ENCODE measurements at places on chromosomes 7 and 10.

DNA sequence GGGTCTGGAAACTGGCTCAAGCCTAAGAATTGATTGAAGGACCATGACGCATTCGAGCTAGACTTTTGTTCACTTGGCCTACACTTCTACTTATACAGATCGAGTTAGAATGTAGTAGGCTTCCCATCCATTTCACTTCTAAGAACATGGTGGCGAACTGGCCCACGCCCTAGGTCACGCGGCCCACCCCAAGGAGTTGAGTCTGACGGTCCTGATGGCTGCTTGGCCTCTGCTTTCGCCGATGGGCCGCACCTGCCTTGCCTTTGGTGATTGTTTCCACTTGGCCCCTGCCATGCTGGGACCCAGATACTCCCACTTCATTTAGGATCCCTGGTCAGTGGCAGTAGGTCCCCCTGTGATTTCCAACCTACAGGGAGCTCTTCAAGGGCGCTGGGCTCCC, 153.6 kb downstream of the PRKAG2 start:
- no peak for DNase-seq

DNA sequence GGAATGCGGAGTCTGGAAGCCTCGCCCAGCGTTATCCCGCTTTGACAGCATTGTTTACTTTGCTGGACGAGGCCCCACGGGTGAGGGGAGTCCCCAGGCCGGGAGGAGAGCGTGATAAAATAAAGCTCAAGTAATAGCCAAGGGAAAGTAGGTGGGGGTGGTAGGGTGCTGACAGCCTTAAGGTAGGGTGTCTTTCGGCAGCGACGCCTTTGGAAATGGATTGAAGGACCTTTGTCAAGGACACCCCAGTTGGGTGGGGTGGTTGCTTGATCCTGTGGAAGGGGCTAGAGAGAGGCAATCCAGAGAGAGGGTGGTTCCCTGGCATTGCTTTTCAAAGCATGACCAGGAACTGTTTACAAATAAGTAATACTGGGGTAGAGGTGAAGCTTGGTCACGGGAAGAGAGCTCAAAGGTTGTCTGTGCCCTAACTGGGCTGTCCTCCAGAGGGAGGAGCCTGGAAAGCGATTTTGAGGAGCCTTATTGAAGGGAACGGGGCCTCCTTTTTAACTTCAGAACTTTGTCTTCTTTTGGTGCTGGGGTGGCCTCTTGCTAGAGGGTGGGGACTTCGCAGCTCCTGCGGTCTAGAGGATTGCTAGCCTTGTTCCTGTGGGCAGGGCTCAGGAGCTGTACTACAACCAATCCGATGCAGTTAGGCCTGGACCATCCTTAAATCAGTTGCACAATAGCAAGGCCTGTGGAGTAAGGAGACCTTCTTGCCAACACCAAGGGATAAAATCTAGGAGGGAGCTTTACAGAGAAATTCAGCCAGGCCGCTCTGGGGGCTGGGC, 1.3 kb downstream of the EIF4EBP2 start:
- DNase-seq, result no peak

GRCh38 chr10:118308664-118309063, 33.5 kb downstream of the FAM204A start:
- DNase-seq, result no peak

DNA sequence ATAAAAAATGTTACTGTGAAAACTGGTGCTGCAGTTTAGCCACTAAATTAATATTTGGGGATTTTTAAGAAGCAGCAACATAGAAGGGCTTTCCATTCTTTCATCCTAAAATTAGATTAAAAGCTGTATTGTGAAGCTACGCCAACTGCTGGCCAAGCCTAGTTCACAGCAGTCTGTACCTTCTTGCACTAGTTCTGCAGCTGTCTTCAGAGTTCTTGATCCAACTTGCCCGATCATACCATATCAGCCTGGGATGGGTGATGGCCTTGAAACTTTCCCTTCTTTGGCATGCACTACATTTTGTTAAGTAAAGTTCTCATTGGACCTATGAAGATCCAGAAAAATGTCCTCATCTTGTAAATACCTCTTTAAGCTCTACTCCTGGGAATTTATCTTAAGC, 20.3 kb upstream of the PANK1 start:
- no peak for DNase-seq

DNA sequence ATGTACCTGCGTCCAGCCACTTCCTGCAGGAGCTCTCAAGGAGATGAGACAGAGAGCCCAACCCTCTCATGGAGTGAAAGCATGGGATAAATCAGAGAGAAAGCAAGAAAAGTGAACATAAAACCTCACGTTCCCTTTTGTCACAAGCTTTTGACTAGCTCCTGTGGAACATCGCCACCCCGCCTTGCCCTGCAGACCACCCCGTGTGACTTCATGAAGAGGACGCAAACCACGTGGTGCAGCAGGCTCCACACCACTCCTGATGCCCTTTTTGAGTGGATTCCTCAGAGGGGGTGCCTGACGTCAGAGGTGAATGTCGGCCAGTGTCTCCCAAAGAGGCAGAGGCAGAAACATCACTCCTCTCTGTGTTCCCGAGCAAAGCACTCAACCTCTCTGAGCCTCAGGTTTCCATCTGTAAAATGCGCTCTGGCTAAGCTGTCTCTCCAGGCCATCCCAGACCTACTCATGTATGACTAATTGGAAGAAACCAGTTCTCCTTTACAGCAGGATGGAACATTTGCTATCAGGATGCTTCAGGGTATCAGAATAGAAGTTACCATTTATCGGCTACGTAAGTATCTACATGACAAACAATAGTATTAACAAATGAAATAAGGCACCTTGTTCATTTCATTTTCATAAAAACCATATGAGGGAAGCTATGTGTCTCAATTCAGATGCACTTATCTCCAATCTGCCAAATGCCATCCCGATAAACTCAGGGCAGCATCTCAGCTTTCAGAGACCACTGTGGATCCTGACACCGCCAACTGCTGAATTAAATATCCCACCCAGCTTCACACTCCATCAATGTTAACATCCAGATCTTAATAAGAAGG, 5.3 kb downstream of the ZNF488 start:
- DNase-seq, result no peak

DNA sequence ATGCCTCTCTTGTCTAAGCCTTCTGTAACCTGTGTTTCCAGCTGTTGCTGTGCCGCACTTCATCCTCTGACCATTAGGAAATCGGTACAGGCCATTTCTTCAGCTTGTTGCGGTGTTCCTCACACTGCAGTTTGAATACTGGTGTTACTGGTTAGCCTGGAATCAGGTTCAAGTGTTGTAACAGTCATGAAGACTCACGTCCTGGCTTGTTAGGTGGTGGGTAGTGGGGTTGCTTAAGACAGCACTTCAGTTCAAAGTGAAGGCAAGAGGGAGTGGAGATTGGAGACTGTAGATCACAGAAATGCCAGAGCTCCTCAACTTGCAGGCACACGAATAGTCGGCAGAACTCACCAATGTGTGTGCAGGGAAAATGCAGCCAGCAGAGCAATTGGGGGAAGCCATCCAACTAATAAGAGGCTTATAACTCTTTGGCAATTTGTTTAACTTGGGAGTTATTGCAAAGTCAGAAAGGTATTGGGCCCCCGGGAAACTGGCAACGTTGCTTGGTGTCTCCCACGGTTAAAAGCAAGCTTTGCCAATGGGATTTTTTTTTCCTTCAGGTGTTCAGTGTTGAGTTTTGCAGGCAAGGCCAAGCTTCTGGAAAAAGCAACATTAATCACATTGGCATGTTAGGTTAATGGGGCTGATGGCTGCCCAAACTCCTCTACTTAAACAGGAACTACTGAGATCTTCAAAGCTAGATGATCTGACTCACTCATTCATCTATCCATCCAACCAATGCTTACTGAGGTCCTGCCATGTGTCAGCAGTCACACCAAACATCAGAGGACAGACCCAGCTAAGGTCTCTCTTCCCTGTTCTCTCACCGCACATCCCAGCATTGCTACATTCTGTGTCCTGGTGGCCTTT, 380.9 kb downstream of the GATA3 start:
- no peak for DNase-seq

- no peak for DNase-seq
Observed at GRCh38 chr10:111705021-111705420, 478.5 kb downstream of the GPAM start.

- no peak for DNase-seq
Observed at GRCh38 chr7:16657656-16658279, 11.8 kb downstream of the BZW2 start.

- DNase-seq, result no peak
Observed at GRCh38 chr10:74171625-74172024, 20.6 kb downstream of the ADK start.

- no peak for DNase-seq
Observed at GRCh38 chr10:86849181-86849894, 92.9 kb downstream of the BMPR1A start.

DNA sequence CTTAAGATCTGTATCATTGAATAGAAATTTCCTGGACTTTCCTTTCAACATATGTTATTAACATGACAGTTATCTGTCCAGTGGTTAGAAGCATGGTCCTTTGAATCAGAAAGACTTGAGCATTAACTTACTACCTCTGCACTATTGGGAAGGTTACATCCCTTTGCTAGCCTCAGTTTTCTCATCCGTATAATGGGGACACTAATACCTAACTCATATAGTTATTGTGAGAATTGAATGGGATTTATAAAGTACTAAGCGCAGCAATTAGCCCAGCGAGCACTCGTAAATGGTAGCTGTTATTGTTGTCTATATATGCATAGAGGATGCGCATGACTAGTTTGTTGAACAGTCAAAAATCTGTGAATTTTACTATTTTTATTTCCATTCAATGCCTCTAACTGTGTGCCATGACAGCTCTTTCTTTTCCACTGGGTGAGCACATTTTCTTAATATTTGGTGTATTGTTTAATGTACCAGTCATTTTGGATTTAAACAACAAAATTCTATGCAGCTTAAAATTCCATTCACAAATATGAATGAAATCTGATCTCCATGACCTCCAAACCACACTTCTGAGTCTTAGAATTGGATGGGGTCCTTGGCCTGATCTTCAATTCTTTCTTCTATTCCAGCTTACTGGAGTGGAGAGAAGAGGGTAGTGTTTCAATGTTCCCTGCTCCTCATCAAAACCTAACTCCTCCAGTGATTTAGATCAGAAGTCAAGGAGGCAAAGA, 65.0 kb downstream of the CACNB2 start:
- DNase-seq, result no peak

- no peak for DNase-seq
Observed at GRCh38 chr10:83539528-83540308, 599.6 kb upstream of the GHITM start.

DNA sequence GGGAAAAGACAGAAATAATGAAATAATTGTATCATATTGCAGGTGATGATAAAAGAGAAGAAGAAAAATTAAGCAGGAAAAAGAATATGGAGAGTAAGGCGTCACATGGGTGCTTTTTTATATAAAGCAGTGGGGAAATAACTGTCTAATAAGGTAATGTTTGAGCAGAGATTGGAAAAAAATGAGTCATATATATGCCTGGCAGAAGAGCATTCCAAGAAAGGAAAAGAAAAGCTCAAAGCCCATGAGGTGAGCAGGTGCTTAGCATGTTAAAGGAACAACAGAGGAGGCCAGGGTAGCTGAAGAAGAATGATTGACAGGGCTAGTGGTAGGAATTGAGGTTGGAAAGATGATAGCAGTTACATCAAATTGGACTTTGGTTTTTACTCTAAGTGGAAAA, 739.5 kb downstream of the SORCS1 start:
- DNase-seq, result no peak

- DNase-seq, result no peak
Observed at GRCh38 chr10:116845823-116846222, 3.5 kb upstream of the ENO4 start.

Measured in cortex of kidney (tissue), 1 donor.